ENCODE measurements at places on chromosomes 13 and 19.

DNA sequence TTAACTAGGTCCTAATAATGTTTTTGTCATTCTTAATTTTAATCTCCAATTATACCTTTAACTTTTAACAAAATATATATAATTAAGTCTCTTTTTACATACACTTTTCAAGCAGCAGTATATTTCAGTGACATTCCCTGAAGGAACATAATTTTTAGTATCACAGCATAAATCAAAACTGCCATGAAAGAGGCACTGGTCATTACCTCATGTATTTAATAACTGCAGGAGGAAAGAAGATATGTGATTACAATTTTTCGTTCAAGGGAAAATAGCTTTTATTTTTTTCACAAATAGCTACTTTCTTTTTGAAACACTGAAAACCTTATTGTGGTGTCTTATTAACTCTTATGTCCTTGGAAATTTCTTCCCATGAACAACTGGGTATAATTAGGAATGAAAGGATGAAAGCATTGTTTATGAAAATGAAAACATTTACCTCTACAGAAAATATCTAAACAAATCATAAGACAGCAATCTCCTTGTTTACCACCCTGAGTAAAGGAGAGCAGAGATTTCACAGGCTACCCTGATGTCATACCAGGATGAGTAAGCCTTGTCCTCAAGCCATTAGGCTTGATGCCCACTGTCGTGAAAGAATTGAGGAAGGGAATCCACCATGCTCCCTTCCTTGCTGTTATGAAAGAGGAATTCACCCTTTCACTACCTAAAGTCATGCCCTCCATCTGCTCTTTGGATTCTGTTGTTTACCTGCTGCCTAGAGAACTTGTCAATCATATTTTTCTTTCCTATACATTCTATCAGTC, 877.2 kb upstream of the PCDH20 start:
- DNase-seq = no peak

- DNase-seq = no peak
These were observed 934.6 kb downstream of the PCDH17 start for GRCh38 chr13:58566176-58566575.

GRCh38 chr13:43516401-43516833, 270.4 kb downstream of the ENOX1 start:
- DNase-seq = no peak

- DNase-seq = no peak
These were observed 77.2 kb upstream of the TMTC4 start for GRCh38 chr13:100751826-100752225.

- no peak for DNase-seq
These were observed 119.4 kb downstream of the SLC7A1 start for GRCh38 chr13:29476046-29476445.

- DNase-seq = peak; percentile 80
These were observed 3.9 kb downstream of the PPP5C start for GRCh38 chr19:46350758-46351159.

- DNase-seq = no peak
These were observed 715.0 kb downstream of the EFNB2 start for GRCh38 chr13:105820415-105820814.

- peak; percentile 82 for DNase-seq
These were observed 379 bp upstream of the CDC34 start for GRCh38 chr19:531009-531752.

GRCh38 chr13:40960716-40961115, 58.4 kb downstream of the ELF1 start:
- peak; percentile 46 for DNase-seq

DNA sequence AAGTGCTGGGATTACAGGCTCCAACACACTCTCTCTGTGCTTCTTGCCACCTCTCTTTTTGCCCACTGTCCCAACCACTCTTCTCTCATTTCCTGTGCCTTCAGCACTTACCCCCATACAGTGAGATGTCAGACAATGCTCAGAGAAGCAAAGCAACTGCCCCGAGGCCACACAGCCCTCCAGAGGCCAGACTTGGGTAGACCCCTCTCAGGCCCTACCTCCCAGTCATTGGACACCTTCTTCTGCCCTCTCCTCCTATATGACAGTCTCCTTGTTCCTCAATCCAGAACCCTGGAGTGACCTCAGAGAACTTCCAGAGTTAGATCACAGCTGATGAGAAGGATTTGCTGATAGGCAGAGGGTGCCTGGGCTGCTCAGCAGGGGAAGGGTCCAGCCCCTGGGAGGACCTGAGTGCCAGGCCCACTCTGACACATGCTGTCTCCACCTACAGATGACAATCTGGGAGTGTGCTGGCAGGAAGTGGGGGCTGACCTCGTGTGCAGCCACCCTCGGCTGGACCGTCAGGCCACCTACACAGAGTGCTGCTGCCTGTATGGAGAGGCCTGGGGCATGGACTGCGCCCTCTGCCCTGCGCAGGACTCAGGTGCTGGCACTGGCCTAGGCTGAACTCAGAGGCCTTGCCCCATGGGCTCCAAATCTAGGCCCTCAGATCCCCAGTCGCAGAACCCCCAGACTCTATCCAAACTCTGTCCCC, 24.4 kb downstream of the LTBP4 start:
- no peak for DNase-seq

DNA sequence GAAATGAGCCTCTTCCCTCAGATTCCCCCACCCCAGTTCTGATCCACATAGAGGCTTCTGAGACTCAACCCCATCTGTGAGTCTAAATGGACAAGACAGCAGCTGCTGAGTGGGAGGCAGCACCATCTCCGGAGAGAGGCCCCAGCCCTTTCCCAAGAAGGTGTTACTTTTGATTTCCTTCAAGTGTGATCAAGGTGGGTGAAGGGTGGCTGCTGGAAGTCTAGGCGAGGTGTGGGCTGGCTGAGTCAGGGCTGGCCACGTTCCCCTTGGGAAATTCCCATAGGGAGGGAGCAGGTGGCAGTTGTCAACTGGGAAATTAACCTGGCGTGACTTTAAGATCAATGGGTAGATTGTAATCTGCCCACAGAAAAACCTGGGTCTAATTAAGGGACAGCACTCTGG, 148.0 kb downstream of the FOXO1 start:
- DNase-seq = no peak

DNA sequence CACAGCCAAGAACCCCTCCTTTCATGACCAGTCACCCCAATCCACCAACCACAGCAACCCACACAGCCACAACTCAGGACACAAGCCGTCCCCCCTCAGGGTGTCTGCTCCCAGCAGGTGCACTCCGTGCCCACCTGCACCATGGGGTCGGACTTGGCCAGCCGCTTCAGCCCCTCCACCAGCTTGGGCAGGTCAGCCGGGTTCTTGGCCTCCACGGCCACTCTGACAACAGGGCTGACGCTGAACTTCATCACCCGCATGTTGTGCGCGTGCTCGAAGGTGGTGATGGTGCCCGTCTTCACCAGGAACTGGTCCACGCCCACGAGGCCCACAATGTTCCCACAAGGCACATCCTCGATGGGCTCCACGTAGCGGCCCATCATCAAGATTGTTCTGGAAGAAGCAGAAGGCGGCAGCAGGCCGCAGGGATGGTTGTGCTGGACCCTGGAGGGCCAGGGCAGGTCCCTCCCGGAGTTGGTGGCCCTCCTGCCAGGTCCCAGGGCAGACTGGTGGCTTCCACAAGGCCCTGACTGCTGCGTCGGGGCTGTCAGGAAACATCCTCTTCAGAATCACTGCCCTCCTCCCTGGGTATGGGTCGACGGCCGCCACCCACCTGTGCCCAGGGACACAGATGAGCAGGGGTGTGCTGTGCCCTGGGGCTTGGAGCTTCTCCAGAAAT, 5.5 kb downstream of the EEF2 start:
- peak; percentile 5 for DNase-seq

GRCh38 chr13:91896547-91896946, 498.1 kb downstream of the GPC5 start:
- DNase-seq = no peak

Measured in NB4 (cell line).